Bone marrow (tissue), 2 donors: ENCODE measurements at places on chromosomes 13 and 19.
A peak's percentile ranks its signal among the peaks of the same experiment; 100 is the strongest.

DNA sequence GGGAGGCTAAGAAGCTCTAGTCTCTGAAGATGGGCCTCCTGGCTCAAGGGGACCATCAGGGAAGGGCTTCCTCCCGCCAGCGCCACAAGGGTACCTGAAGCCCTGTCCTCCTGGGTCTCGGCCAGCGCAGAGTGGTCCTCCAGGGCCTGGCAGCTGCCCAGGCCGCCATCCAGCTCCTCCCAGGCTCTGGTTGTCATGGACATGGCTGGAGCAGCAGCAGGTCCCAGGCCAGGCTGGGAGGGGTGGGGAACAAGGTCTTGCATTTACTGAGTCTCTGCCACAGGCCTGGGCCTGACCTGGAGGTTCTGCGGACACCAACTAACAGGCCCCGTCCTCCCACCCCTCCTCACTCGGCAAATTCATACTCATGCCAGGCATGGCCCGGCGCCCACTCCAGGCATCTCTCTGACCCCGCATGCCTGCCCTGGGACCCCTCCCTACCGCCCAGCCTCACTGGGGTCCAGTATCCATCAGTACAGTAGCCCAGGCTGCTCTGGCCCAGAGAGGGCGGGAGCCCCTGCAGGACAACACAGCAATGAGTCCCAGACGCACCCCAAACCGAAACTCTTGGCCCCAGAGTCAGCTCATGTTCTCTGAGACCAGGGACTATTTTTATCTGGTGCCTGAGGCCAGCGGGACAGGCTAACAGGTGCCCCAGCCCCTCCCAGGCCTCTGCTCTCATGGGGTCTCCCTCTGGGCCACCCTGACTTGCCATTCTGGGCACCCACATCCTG lies 938 bp downstream of the JSRP1 start:
- DNase-seq, result no peak

GRCh38 chr13:59409211-59409610 lies 754.5 kb downstream of the DIAPH3 start:
- no peak for DNase-seq

- DNase-seq, result peak; percentile 51
Observed at GRCh38 chr19:11587302-11587974, 9.8 kb upstream of the ZNF627 start.

GRCh38 chr13:46554951-46555350 lies 2.0 kb downstream of the LRCH1 start:
- DNase-seq, result no peak

DNA sequence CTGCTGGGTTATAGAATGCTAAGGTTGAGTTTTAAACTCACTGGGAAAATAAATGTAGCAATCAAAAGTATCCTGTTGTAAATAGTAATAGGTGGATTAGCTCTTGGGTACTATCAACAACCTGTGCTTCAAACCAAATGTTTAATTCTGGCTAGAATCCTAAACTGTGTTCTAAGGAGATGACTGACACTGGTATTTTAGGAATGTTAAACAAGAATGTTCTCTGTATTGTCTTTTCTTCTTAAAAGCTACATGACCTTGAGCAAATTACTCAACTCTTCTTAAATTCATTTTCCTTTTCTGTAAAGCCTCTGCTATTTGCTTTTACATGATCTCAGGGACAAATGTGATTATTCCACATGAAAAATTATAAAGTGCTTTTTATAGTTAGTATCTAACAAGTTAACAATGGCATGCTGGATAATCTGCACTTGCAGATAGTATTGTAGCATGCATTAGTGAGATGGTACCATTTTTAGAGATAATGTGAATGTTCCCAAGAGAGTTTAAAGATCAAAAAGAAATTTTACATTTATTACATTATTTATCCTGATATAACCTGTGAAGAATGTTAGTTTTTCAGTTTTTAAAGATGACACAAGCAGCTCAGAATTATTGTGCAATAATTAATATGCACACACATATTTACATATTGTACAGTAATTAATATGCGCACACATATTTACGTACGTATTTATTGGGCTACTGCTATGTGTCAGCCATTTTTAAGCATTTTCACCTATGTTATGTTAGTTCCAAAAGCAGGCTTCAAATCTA lies 13.6 kb upstream of the EPSTI1 start:
- no peak for DNase-seq

DNA sequence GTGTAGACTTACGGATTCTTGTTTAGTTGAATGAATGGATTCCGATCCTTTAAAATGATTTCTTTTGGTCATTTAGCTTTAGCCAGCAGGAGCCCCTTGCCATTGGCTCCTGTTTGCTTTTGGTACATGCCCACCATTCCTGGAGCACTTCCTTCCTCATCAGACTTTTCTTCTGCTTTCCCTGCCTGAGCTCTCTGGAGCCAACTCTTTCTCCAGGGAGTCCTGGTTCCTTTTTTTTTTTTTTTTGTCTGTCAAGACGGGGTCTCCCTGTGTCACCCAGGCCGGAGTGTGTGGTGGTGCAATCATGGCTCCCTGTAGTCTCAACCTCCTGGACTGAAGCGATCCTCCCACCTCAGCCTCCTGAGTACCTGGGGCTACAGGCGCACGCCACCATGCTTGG lies 37.8 kb downstream of the SMARCA4 start:
- no peak for DNase-seq

GRCh38 chr13:57326532-57326931 lies 159.5 kb downstream of the PRR20E start:
- DNase-seq, result no peak

- no peak for DNase-seq
Observed at GRCh38 chr13:66378894-66379293, 851.2 kb downstream of the PCDH9 start.
